Effector memory CD8-positive, alpha-beta T cell (primary cell): ENCODE measurements at places on chromosomes 4 and X.

DNA sequence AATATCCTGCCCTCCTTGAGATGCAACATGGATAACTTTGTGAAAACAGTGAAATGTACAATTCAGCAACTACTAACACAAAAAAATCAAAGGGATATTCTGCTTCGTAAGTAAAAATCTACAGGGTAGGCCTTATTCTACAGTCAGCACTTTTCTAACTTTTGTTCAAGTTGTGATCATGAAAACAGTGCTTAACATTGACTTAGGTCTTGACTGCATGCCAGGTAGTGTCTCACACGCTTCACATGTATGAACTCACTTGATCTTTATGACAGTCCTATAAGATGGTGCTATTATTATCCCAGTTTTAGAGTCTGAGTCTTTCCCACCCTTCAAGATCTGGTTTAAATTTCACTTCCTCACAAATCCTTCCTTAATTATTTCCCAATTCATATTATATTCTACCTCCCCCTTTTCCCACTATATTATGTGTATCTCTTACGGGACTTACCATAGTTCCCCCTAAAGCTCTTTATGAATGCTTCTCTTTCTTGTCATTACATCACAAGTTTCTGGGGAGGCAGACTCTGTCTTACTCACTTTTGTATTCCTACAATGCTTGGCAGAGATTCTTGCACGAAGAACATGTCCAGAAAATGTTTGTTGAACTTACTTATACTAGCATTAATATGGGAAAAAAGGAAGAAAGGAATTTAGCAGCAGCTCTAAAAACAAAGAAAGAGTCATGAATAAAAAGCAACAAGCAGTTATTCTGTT, 179.8 kb downstream of the SCFD2 start:
- H3K36me3 ChIP-seq = no peaks in the 10 kb centered on the region
- DNase-seq = no peak
- H3K27ac ChIP-seq = no peak overlapping the region
- no peaks in the 10 kb centered on the region for H3K27me3 ChIP-seq
- no peak overlapping the region for H3K4me3 ChIP-seq
- H3K4me1 ChIP-seq = no peaks in the 10 kb centered on the region

DNA sequence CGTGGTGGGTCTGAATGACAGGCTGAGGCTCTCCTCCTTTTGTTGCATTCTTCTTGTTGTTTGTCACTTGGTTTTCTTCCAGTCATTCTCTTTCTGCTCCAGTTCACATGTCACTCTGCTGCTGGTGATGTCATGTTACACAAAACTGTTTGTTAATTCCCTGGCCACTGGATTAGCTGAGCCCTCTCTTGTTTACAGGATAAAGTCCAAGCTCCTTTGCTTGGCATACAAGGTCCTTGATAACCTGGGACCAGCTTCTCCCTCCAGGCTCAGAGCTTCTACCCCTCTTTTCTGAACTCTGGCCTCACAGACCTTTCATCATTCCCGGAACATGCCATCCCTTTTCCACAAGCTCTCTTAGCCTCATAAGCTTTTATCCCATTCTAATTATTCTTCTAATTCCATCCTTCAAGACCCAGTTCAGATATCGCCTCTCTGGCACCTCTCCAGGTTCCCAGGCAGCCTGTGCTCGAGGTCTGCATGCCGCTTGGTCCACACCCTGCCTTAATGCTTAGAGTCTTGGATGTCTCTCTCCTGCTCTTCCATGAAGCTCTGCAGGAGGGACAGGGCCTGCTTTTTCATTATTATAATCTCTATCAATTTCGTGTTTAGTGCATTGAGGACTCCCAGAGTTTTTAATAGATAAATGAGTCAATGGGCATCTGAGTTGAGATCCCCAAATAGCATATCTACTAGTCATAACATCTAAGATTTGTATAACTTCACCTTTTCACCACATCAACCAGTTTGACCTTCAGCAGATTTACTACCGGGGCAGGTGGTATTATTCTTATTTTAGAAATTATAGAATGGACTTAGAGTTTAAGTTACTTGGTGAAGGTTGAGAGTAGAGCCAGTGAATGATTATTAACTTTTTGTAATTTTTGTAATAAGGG, 98.7 kb downstream of the TMEM131L start:
- no peaks in the 10 kb centered on the region for H3K27me3 ChIP-seq
- no peak for DNase-seq
- H3K27ac ChIP-seq = peak overlapping the region; percentile 68
- H3K36me3 ChIP-seq = peaks cover 36% of the 10 kb centered on the region
- H3K4me1 ChIP-seq = peaks cover 16% of the 10 kb centered on the region
- H3K4me3 ChIP-seq = no peak overlapping the region

DNA sequence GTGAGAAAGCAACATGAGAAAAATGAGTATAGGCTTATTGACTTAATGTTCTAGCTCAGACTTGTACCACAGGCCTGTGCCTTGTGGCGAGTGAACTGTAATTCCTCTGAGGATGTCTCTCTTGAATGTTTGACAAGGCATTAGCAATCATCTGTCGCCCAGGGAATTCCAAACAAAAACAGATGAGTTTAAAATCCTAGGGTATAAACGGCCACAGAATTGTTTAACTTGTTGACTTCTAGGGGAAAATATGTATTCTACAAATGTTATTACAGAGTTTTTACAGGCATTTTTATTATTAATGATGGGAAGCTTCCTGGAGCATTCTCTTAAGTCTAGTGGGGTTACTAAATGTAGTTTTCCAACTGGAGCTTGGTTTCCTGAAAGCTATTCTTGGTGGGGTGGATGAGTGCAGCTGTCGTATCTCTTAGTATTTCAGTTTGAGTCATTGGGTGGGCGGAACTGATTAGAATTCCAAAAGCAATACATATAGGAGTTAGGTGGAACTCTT, 40.6 kb downstream of the ARHGAP10 start:
- no peak for DNase-seq
- no peak overlapping the region for H3K4me3 ChIP-seq
- no peaks in the 10 kb centered on the region for H3K36me3 ChIP-seq
- H3K4me1 ChIP-seq = peaks cover 10% of the 10 kb centered on the region

DNA sequence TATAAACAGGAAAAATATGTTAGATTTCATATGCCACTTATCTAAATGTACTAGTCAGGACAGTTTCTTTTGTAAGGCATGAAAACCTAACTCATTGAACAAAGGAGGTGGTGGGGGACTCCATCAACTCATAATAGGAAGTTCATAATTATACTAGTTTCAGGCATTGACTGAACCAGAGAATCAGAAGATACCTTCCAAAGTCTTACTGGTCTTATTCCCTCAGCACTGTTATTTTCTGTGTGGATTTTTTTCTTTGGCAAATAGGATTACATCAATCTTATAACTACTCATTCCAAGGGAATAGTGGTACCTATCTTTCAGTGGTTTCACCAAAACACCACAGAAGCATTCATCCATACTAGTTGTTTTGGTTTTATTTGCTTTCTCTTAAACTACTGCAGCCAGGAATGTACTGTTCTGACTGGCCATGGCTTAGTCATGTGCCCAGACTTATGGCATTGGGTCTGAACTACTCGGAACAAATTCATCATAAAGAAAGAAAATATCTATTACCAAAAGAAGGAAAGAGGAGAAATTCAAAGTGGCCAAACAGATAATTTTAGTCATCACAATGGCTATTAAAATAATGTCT, 273.9 kb downstream of the ARAP2 start:
- no peak overlapping the region for H3K27ac ChIP-seq
- no peak overlapping the region for H3K4me3 ChIP-seq
- DNase-seq = no peak
- peaks cover under 1% of the 10 kb centered on the region for H3K4me1 ChIP-seq

DNA sequence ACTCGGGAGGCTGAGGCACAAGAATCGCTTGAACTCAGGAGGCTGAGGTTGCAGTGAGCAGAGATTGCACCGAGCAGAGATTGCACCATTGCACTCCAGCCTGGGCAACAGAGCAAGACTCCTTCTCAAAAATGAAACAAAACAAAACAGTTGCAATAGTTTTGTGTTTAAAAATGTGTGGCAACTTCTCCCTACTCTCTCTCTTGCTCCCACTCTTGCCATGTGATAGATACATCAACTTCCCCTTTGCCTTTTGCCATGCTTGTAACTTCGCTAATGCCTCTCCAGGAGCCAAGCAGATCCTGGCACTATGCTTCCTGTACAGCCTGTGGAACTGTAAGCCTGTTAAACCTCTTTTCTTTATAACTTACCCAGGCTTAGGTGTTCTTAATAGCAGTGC, 52.5 kb upstream of the INTU start:
- no peaks in the 10 kb centered on the region for H3K27me3 ChIP-seq
- no peak overlapping the region for H3K27ac ChIP-seq
- H3K4me1 ChIP-seq = no peaks in the 10 kb centered on the region
- H3K4me3 ChIP-seq = no peak overlapping the region
- no peak for DNase-seq
- no peaks in the 10 kb centered on the region for H3K36me3 ChIP-seq

DNA sequence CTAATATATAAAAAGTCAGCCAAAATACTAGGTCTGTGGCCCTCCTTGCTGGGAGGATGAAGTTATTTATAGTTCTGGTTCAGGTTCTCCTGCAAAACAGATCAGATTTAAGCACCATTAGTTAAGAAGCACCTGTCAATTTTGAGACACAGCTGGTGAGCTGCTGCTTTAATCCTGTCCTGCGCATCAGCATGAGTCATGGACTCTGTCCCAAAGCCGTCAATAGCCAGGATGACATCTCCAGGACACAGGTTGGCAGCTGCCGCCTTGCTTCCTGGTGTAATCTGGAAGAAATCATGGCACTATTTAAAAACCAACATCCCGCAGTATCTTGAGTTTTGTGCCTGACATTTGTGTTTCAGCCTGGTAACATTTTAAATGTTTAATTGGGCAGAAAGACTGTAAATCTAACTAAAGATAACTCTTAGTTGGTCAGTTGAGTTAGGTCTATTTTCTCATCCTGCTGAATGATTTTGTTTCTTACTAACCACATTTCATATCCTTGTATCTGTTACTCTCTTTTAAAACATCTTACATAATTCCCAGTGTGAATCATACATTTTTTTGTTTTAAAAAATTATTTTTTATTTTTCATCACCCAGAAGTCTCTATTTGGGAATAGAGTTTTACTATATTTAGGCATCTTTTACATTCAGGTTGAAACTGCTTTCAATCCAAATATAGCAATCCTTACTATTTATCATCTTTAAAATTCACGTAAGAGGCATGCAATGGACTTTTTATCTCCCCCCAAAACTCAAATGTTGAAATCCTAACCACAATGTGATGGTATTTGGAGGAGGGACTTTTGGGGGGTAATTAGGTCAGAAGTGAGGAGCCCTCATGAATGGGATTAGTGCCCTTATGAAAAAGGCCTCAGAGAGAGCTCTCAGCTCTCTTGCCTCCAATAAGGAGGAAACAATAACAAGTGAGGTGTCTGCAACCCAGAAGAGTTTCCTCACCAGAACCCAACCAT, 10.1 kb downstream of the PDLIM3 start:
- H3K27ac ChIP-seq = no peak overlapping the region
- H3K4me1 ChIP-seq = no peaks in the 10 kb centered on the region
- DNase-seq = no peak
- no peaks in the 10 kb centered on the region for H3K36me3 ChIP-seq

- no peak for DNase-seq
- no peaks in the 10 kb centered on the region for H3K4me1 ChIP-seq
- H3K27ac ChIP-seq = no peak overlapping the region
These were observed 290.6 kb upstream of the TAPT1 start for GRCh38 chr4:16516796-16517439.

- no peaks in the 10 kb centered on the region for H3K36me3 ChIP-seq
- H3K27me3 ChIP-seq = peaks cover 30% of the 10 kb centered on the region
- no peak overlapping the region for H3K4me3 ChIP-seq
- no peak for DNase-seq
- H3K4me1 ChIP-seq = no peaks in the 10 kb centered on the region
- no peak overlapping the region for H3K27ac ChIP-seq
These were observed 358 bp downstream of the FGFBP1 start for GRCh38 chr4:15938182-15938581.

- H3K27ac ChIP-seq = peak overlapping the region; percentile 99
- peaks cover 54% of the 10 kb centered on the region for H3K36me3 ChIP-seq
- no peaks in the 10 kb centered on the region for H3K27me3 ChIP-seq
- peak overlapping the region; percentile 89 for H3K4me3 ChIP-seq
- H3K4me1 ChIP-seq = peaks cover 40% of the 10 kb centered on the region
- DNase-seq = no peak
These were observed 1.2 kb upstream of the CDK16 start for GRCh38 chrX:47217121-47217851.

DNA sequence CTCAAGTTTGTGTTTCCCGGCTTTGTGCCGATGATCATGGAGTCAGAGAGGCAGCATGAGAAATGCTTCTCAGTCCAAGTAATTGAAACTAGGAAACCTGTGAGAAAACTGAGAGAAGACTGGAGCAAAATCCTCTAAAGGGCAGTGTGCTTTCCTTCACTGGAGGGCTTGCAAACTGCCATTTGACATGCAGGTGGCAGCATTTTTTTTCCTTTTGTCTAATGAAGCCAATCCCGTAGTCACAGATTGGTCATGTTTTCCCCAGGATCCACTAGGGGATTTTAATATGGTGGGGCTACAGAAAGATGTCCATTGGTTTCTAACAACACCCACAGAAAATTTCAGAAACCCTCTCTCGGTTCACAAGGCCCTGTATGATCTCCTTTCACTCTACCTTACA, 117.4 kb upstream of the NUDT10 start:
- no peak overlapping the region for H3K27ac ChIP-seq
- no peak overlapping the region for H3K4me3 ChIP-seq
- no peaks in the 10 kb centered on the region for H3K27me3 ChIP-seq
- no peaks in the 10 kb centered on the region for H3K4me1 ChIP-seq
- H3K36me3 ChIP-seq = no peaks in the 10 kb centered on the region
- DNase-seq = no peak
